DMS 273 treated with DMSO at 0.1 percent for 48 hours (cell line): ENCODE measurements at places on chromosomes 6 and 20.

GRCh38 chr20:1150968-1151367 is 32.6 kb downstream of the PSMF1 start:
- DNase-seq = no peak

- DNase-seq = no peak
These were observed 30.6 kb downstream of the TSHZ2 start for GRCh38 chr20:53002786-53003185.

DNA sequence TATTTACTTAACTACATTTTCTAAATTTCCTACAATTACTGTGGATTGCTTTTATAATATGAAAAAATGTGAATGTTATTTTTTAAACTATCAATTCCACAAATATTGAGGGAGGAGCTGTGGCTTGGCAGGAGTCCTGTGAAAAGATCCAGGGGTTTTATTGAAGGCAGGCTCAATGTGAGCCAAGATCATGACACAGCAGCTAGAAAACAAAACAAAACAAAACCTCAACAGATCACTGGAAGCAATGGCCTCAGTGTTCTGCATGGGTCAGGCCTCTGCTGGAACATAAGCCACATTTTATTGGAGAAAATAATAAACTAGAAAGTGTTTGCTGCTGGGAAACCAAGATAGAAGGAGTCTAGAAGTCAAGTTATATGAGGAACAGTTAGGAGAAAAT is 19.4 kb upstream of the RCAN2 start:
- no peak for DNase-seq

- DNase-seq = peak; percentile 7
These were observed 67.3 kb upstream of the RALY start for GRCh38 chr20:33926425-33926824.

GRCh38 chr6:16257999-16258708 is 19.8 kb downstream of the GMPR start:
- no peak for DNase-seq

DNA sequence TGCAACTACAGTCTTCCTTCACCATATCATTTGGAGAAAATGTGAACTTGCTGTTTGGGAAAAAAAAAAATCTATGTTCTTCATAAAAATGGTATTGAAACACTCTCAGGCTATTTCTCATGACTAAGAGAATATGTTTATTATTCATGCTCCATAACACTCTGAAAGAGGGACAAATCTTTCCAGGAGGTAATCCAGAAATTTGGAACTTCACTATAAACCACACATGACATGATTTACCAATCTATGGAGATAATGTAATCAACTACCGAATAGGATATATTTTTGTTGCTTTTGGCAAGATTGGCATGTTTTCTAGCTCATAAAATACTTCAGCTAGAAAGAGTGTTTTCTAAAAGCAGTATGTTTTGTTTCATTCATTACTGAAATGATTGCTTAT is 56.3 kb downstream of the THEMIS start:
- DNase-seq = no peak

- DNase-seq = no peak
These were observed 1193.4 kb upstream of the EYS start for GRCh38 chr6:66900133-66901083.

DNA sequence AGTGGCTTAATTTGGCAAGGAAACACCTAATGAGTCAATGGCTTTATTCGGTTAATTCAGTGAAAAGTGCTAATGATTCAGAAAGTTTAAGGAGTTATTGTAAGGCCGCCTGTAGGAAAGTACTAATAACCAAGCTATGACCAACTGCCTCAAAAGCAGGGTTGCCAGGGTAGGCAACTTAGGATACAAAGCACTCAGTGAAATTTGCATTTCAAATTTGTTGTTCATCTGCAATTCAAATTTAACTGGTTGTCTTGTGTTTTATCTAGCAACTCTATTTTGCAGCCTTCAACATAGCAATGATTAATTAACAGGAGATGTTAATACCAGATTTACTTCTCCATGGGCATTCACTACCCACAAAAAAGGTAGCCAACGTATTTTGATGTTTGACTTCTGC is 412.3 kb downstream of the PRKN start:
- DNase-seq = no peak

DNA sequence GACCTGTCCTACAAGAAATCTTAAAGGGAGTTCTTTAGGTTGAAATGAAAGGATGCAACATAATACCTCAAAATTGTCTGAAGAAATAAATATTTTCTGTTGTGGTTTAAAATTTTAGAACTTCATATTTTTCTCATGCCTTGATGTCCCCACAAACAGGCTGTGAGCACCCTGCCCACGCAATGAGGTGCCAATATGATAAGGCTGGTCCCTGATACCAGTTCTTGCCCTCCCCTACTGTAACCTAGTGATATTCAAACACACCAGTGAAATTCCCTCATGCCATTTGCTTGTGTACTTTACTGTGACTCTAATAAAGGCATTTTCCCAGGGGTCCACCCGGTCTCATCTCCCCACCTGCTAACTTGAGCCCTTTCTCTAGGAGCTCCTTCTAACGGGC is 67.3 kb upstream of the SIRPG start:
- DNase-seq = no peak

DNA sequence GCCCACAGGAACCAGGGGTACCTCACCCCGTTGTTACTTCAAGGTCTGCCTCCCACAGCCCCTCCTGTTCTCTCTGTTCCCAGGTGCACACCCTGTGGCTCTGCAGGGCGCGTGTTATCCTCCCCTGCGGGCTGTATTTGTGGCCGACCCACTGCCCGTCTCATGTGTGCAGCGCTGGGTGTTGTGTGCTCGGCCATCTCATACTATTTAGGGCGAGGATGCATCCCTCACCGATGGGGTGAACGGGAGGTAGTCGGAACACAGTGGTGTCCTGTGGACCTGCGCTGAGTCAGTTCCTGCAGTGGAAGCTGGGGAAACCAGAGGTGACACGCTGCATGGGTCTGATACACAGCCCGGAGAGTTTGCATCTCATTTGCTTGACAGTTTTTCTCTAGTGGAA is 94.5 kb upstream of the SULF2 start:
- DNase-seq = no peak

- no peak for DNase-seq
These were observed 11.8 kb upstream of the GNRH2 start for GRCh38 chr20:3031524-3032147.

DNA sequence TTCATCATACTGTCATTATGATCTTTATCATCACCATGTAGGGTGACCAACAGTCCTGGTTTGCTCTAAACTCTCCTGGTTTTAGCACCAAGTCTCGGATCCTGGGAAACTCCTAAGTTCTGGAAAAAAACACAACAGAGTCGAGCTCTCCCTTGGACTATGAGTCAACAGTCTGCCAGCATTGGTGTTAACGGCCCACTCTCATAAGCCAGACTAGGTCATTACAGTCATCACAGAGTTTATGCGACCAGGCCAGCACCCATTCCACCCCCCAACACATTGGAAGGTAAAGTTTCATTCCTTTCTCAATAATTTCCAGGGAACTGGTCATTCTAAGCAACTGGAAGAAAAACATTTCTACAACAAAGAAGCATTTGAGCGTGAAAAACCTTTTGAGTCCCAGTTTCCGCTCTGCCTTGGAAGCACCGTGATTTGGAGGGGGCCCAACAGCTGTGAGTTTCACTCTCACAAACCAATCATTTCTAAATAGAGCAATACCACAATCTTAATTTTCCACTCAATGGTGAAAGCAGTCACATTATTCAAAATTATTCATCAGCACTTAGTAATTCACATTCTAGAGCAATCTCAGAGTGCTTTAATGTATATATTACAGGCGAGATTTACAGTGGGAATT is 445.0 kb downstream of the CDH26 start:
- no peak for DNase-seq

- DNase-seq = no peak
These were observed 507 bp upstream of the VGLL2 start for GRCh38 chr6:117264692-117265409.

DNA sequence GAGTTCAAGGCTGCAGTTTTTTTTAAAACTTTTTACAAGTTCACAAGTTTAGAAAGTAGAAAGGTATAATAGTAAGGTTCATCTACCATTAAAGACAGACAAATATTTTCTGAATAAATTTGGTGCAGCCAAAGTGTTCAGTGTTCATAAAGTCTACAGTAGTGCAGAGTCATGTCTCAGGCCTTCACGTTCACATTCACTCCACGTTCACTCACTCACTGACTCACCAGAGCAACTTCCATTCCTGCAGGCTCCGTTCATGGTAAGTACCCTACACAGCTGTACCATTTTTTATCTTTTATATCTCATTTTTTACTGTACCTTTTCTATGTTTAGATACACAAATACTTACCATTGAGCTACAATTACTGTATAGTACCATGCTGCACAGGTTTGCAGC is 67.6 kb downstream of the B4GALT5 start:
- DNase-seq = no peak

- DNase-seq = no peak
These were observed 16.1 kb upstream of the RIPOR2 start for GRCh38 chr6:24951811-24952299.

- DNase-seq = no peak
These were observed 58.7 kb downstream of the RALY start for GRCh38 chr20:34052414-34052813.

GRCh38 chr20:17806739-17807441 is 107.1 kb downstream of the BANF2 start:
- no peak for DNase-seq

- no peak for DNase-seq
These were observed 40.5 kb downstream of the SAMD5 start for GRCh38 chr6:147548921-147549475.

DNA sequence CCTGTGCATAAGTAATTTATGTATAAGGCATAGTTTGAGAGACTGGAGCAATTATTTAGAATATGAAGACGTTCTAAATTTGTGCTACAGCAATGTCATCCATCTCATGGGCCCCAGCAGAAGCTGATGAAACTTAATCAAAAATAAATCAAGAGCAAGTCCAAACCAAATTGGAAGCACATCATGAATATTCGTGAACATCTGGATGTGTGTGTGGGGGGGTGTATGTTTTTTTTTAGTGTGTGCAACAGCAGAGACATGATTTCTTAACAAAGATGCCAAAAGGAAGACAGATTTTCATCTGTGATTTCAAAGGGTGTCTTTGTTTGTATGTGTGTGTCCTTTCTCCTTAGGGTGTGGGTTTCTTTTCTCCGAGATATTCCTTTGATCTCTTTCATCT is 58.9 kb downstream of the SASH1 start:
- DNase-seq = no peak

GRCh38 chr6:157206359-157206815 is 116.9 kb downstream of the TMEM242 start:
- DNase-seq = no peak

DNA sequence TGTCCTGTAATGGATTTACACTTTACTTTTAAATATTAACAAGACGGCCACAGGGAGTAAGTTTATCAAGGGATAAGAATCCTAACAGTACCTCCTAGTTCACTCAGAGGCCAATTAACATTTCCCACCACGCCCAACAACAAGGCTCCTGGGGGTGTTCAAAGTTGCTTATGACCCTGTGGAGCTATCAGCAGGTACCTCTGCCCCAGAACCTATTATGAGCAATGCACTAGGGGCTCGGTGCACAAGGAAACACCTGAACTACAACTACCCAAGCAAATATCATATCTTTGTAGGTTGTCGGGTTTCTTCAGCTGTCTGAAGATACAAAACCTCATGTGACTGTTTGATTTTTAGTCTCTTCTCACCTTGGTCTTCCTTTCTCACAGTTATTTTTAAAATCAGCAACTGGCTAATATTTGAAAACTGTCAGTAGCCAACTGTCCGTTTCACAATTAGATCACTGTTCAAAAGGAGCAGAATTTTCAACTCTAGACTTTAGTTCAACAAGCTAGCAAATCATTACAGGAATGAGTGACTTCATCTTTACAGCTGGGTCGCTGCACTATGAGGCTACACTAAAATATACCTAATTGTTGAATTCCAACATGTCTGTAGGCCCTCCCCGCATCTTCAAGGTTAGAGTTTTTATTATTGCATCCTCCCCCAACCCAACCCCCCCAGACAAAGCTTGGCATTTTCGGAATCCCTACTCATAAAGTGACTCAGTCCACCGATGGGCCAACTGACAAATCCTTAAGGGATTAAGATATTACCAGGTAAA is 38.1 kb downstream of the B4GALT5 start:
- no peak for DNase-seq

DNA sequence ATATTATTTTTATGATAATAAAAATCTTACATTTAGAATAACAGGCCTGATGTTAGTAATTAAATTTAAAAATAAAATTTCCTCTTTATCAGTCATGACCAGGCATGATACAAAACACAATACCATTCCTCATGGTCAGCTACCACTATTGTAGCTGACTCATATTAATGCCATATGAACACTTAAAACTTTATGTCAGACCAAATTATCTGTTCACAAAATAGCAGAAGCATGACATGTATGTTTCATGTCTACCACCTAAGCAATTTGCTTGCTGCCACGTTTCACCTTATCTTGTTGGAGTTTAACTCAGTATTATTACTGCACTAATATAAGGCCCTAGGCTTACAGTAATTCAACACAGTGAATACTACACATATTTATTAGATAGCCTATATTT is 65.7 kb downstream of the HTR1B start:
- DNase-seq = no peak

DNA sequence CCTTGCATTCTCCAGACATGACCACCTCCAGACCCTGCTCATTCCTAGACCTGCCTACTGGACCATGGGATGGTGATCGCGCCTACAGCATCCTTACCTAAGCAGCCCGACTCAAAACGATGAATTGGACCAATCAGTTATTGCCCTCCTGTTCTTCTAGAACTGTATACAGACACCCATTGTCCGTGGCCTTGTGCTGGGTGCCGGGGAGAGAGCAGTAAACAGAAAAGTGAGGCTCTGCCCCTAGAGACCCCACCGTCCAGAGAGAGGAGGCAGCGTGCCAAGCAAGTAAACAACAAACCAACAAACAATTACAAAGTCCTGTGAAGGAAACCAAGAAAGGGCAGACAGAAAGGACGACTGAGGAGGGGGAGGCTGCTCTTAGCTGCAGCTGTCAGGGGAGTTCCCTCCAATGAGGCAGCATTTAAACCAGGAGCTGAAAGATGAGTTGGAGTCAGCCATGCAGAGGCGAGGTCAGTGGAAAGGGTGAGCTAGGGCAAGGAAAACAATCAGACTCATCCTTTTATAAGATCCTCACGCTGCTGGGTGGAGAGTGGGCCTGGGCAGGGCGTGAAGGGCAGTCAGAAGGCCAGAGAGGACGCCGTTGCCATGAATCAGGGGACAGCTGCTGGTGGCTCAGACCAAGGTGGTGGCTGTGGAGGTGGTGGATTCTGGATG is 37.6 kb upstream of the BLCAP start:
- no peak for DNase-seq

GRCh38 chr20:59560588-59561227 is 43.6 kb upstream of the PHACTR3 start:
- no peak for DNase-seq

- no peak for DNase-seq
These were observed 138.0 kb upstream of the CCN2 start for GRCh38 chr6:132089173-132089572.

GRCh38 chr20:23340524-23340923 is 10.1 kb upstream of the NXT1 start:
- DNase-seq = no peak
